Adipocyte (in vitro differentiated cells): ENCODE measurements at places on chromosomes 4 and X.

DNA sequence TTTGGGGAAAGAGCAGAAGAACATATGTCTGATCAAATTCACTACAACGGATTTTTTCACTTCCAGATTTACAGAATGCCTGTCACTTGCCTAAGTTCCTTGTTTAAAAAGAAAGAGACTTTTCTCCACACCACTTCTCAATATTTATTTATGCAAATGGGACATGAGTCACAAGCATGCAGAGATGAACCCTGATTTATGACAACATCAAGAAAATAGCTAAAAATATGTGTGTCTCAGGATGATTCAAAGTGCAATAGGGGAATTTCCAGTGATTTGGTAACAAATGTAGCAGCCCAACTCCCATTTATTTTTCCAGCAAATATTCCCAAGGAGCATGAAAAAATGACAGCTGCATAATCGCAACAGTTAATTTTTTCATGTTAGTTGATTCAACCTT, 180.4 kb upstream of the FAT1 start:
- peak; percentile 85 for DNase-seq

- peak; percentile 51 for DNase-seq
These were observed 134.9 kb downstream of the SMIM20 start for GRCh38 chr4:26048950-26049349.

- DNase-seq = no peak
These were observed 16.3 kb upstream of the RP2 start for GRCh38 chrX:46820391-46821100.

GRCh38 chr4:123826896-123827295, 430.3 kb downstream of the SPRY1 start:
- DNase-seq = peak; percentile 52

DNA sequence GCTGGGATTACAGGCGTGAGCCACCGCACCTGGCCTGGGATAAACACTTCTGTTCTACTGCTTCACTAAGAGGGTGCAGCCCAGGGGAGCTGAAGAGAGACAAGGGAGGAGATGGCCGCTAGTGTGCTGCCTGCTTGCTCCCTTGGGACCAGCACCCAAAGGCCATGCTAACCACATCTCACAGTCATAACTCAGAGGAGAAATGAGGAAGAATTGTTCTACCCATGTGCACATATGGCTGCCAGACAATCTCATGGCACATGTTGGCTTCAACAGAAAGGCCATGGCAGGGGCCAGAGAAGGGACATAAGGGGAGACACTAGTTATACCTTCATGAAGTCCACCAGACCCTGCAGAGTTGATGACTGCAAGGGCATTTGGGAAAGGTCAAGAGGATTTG, 22.4 kb downstream of the CLDN22 start:
- no peak for DNase-seq

- DNase-seq = no peak
These were observed 59.0 kb downstream of the REELD1 start for GRCh38 chr4:146273204-146273901.

DNA sequence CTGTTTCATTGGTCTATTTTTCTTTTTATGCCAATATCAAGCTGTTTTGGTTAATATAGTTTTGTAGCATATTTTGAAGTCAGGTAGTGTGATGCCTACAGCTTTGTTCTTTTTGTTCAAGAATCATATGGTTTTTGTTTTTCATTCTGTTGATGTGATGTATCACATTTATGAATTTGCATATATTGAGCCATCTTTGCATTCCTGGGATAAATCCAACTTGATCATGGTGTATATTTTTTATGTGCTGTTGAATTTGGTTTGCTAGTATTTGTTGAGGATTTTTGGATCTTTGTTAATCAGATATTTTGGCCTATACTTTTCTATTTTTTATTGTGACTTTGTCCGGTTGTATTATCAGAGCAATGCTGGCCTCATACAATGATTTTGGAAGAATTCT, 74.8 kb downstream of the GPAT3 start:
- no peak for DNase-seq

GRCh38 chr4:110224812-110225211, 26.4 kb upstream of the ELOVL6 start:
- peak; percentile 5 for DNase-seq

- no peak for DNase-seq
These were observed 19.4 kb downstream of the DRD5 start for GRCh38 chr4:9800848-9801247.

GRCh38 chr4:34850421-34850820, 1393.9 kb downstream of the ARAP2 start:
- no peak for DNase-seq

DNA sequence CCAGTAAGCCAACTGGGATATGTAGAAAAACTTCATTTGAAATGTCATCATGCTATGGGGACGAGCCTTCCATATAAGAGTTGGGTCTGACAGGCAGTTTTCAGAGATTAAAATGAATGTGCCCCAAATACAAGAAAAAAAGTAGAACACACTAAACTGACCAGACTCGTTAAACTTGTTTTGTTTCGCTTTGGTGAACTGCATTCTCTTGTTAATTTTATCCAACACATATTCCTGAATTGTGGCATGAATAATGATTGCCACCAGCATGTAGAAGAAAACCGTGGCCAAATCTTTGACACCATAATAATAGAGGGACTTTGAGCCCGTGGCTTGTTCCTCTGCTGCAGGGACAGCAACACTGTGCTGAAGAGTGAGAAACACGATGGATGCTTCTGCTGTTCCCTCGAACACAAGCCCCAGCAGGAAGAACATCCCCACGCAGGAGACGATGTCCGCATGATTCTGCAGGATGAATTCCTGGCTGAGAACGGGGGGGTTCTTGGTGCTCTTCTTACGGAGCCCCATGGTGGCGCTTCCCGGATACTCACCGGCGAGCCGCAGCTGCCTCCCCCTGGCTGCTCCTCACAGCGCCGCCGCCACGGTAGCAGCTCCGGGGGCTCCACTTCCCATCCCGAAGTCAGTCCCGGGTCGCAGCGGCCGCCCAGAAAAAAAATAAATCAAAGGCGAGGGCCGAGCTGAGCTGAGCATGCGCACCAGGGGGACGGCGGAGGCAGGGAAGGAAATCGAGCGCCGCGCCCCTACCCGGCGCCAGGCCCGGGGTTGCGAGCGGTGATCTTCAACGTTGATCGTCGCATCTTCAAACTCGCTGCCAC, at the start of gene TRAM1L1:
Gene TRAM1L1 (minus strand): TSS at position 711 of the 836 bp plus-strand sequence. CDS start 183 bp downstream, at position 528.
- peak; percentile 83 for DNase-seq

GRCh38 chr4:89708903-89709421, 128.0 kb downstream of the SNCA start:
- peak; percentile 28 for DNase-seq

DNA sequence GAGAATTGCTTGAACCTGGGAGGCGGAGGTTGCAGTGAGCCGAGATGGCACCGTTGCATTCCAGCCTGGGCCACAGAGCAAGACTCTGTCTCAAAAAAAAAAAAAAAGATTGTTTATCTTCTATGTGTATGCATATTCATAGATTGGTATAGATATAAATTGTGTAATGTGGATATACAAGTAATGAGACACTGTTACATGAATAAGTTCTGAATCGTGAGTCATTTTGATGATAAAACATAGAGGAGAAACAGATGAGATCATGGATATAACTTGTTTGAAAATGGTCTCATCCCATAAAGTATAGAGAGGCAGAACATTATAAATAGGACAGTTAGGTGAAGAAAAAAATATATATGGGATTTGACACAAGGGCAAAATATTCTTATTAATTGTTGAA, 628.0 kb downstream of the IL1RAPL1 start:
- peak; percentile 1 for DNase-seq

DNA sequence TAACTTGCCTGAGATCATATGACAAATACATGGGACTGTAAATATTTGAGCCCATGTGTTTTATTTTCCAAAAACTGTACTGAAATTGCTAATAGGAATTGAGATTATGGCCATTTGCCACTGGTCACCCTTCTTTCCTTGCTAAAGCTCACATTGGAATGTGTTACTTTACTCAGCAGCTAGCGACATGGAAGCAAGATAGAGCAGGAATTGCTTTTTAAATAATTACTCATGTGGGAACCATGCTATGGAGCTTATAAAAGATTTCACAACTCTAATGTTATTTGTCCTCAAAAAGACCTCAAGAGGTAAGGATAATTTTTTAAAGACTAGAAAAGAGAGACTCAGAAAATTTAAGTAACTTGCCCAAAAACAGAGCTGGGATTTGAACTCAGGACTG, 48.8 kb upstream of the AFAP1 start:
- peak; percentile 48 for DNase-seq

- peak; percentile 90 for DNase-seq
These were observed 2.4 kb upstream of the PCDH10 start for GRCh38 chr4:133146574-133147241.

- DNase-seq = no peak
These were observed 1.8 kb upstream of the EXOSC9 start for GRCh38 chr4:121799208-121799823.

DNA sequence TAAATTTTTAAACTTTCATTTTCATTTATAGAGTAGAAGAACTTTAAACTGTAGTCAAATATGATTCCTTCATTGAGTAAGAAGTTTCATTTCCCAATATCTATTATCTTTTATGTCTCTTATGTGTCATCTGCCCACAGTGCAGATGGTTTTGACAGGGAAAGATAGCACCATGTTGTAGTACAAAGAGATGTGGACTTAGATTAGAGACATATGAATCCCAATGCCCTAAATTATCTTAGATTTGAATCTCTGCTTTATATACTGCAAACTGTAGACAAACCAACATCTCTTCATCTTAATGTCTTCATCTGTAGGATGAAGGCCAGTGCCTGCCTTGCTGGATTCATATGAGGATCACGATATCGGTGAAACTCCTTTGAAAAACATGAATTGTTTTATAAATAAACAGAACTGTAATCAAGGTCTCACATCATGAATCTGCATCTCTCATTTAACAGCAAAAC, 217.5 kb downstream of the BANK1 start:
- DNase-seq = peak; percentile 7

DNA sequence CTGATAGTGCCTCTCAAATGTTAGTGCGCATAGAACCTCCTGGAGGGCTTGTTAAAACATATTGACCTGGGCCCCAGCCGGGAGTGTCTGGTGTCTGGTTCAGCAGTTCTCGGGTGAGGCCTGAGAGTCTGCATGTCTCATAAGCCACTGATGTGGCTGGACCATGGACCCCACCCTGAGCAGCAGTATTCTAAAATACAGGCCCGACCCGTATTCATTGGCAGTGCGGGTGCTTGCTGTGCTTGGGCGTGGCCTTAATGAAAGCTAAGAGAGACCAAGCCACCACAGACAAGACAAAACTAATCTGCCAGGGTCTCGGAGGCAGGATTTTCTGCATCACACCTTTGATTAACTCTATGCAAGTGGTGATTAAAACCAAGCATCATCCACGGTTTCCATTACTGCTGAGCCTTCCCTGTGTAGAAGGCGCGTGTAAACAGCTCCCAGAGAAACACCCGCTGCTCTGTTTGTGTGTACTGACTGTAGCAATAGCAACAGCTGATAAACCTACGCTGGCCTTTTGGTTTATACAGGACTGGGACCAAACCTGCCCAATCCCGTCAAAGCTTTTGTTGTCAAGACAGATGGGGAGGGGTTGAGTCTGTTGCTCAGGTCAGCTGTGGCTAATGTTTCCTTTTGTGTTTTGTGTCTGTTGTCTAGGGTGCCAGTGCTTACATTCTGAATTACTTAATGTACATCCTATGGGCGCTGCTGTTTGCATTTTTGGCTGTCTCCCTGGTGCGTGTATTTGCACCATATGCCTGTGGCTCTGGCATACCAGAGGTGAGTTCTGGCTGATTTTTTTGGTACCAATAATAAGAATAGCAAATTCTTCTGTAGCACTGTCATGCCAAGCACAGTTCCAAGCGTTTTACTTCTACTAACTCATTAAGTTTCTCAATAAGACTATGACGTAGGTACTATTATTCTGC, 40.8 kb downstream of the CLCN4 start:
- no peak for DNase-seq

DNA sequence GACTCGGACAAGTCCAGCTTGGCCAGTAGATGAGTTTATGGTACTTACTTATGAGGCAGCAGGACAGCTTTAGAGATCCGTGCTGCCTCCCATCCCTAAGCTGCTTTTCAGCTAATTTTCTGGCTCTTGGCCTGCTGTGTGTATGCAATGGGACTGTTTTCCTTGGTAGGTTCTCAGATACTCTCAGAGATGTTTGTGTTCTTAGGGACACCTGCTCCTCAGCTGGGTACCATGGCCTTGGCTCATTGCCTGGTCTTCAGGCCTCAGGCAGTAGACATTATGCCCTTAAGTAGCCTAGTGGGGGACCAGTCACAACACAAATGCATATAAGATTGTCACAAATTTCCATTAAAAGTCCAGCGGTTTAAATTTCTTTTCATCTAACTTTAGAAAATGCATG, 688.0 kb downstream of the PCDH7 start:
- peak; percentile 10 for DNase-seq

GRCh38 chrX:155086202-155086840, 15.0 kb downstream of the BRCC3 start:
- DNase-seq = peak; percentile 50

DNA sequence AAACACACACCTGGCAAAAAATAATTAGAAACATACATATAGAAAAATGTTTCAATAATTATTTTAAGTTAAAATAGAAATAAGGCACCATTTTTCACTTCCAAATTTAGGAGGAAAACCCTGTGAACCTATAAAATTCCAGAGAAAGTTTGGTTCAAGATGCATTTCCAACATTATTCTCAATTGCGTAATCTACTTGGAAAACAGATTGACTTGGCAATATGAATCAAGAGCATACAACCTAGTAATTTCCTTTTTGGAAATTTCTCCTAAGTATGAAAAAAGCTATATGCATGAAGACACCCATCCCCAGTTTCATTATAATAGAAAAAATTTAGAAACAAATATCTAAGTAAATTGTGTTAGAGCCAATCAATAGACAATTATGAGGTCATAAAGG, 242.9 kb downstream of the IQCM start:
- peak; percentile 48 for DNase-seq

DNA sequence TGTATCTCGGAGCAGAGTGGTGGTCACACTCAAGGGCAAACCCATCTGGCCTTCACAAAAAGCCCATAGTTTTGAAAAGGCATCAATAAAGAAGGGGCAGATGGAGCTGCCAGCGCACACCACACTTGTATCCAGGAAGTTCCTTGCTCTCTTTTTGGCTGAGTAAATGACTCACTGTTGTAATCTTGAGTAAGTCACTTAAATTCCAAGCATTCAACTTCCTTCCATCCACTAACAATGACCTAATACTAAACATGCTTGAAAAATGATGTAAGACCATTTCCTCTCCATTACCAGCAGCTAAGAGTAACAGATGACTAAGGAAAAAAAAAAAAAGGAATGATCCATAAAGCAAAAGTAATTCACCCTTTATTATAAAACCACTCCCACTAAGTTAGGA, 32.4 kb upstream of the MYOZ2 start:
- peak; percentile 94 for DNase-seq

GRCh38 chr4:170675568-170676262, 586.0 kb upstream of the AADAT start:
- peak; percentile 11 for DNase-seq

DNA sequence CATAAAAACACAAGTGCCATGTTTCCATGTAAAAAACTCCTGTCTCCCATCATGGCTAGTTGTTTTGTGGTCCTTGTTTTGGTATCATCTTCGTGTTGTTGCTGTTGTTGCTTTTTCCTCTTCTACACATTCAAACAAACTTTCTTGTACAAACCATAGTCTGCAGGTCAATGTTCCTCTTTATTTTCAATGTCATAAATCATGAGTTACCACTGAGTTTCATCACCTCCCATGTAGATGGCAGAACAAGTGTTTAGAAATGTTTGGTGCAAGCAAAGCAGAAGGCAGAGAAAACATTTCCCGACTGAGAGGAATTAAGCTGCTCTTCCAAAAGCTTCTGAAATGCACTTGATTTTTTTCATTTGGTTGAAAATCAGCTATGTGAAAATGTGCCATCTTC, 166.0 kb downstream of the ANTXR2 start:
- no peak for DNase-seq
